NCI-H82 (cell line): ENCODE measurements at places on chromosomes 4 and X.

GRCh38 chrX:150615356-150615755, 46.9 kb downstream of the MTM1 start:
- no peak for DNase-seq

DNA sequence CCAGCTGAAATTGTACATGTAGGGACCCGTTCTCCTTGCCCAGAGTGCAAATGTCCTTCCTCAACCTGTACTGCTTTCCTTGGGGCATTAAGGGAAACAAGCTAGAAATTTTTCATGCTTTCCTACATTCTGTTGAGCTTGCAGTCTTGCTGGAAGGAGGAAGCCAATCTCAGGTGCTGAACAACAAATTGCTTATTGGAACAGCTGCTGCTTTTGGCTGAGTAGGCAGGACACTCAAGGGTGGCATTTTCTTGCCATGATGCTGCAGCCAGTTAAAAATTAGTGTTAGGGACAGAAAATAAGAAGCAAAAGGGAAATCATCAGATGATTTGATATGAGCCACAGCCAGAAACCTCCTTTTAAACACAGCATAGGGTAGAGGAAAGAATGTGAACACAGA, 223.7 kb downstream of the QDPR start:
- DNase-seq = no peak

DNA sequence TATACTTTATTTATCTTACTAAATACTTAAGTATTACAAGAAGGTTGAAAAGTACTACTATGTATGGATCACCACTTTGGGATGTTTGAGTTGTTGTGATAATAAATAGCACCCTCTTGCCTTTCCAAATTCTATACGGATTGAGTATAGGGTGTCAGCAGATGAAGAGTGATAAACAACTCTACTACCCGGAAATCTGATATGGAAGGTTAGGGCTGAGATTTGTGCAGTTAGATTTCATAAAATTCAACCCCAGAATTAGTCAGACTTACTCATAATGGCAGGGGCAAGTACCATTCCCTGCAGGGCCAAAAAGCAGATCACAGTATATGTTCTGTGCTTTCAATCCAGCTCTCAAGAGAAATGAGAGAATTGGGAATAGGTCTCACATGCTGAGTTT, 1008.9 kb upstream of the PCDH7 start:
- no peak for DNase-seq

DNA sequence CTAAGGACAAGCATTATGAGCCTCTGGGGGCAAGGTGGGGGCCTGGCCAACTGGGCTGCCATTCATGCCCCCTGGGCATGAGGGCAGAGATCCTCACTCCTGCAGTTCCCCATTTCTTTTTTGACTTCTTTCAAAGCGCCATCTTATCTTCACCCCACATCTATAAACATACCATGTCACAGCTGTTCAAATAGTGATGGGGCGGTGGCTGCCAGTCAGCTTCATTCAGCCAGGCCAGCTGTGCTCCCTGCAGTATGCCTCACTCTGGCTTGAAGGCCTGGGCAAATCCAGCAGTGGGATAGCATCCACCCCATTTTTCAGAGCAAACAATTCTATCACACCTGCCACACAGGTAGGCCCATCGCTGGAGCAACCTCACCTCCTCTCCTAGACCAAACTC, 85.5 kb downstream of the NHSL2 start:
- no peak for DNase-seq

- no peak for DNase-seq
Measured at GRCh38 chr4:113117358-113117702, 67.9 kb downstream of the ANK2 start.

- DNase-seq = no peak
Measured at GRCh38 chrX:110294087-110294486, 23.8 kb downstream of the AMMECR1 start.

- DNase-seq = peak; percentile 78
Measured at GRCh38 chrX:19017271-19017670, 33.4 kb upstream of the PHKA2 start.

- DNase-seq = no peak
Measured at GRCh38 chr4:39657465-39657864, 18.8 kb upstream of the SMIM14 start.

DNA sequence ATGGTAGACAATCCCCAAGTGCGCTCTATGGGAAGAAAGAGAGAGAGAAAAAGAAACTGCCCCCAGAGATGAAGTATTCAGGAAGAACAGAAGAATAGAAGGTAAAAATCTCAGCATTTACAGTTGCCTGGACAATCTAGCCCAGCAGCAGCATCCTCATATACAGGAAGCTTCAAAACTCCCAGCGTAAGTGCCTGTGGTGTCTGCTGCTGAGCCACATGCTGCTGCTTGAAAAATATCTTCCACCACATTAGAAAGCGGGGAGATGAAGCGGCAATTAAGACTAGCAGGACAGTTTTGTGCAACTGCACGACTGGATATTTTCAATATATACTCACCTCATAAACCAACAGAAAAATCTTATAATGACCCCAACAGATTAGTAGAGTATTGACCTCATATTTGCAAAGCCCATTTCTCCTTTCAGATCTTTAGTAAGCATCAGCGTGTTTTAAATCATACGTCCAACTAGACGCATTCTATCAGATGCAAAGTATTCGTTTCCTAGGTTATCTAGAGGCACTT, 972.0 kb upstream of the TENM3 start:
- DNase-seq = no peak

DNA sequence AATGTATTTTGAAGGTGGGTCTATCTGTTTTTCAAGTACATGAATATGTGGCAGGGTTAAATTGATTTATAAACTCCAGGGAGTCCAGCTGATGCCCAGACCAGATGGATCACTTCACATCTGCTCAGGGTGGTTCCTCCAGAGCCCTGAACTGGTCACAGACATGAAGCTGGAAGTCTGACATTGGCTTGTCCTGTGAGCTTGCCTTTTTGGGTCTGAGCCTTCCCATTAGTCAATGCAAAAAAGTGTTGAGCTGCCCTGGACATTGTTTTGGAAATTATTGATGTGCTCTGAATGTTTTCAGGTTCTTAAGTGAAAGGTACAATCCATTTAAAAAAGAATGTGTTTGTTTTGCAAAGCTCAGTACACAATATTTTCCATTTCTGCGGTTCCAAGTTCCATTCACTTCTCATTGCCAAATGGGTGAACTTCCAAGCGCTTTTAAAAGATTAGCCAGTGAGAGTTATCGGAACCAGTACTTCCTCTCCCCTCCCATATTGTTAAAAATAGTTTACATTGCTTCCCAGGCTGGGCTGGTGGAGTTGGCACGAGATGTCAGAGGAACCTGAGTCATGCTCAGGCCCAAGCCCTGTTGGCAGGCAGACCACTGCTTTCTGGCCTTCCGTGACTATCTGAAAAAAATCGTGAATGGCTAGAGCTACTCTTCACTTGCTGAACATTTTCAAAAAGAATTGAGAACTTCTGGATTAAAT, 52.1 kb downstream of the PDGFRA start:
- no peak for DNase-seq

DNA sequence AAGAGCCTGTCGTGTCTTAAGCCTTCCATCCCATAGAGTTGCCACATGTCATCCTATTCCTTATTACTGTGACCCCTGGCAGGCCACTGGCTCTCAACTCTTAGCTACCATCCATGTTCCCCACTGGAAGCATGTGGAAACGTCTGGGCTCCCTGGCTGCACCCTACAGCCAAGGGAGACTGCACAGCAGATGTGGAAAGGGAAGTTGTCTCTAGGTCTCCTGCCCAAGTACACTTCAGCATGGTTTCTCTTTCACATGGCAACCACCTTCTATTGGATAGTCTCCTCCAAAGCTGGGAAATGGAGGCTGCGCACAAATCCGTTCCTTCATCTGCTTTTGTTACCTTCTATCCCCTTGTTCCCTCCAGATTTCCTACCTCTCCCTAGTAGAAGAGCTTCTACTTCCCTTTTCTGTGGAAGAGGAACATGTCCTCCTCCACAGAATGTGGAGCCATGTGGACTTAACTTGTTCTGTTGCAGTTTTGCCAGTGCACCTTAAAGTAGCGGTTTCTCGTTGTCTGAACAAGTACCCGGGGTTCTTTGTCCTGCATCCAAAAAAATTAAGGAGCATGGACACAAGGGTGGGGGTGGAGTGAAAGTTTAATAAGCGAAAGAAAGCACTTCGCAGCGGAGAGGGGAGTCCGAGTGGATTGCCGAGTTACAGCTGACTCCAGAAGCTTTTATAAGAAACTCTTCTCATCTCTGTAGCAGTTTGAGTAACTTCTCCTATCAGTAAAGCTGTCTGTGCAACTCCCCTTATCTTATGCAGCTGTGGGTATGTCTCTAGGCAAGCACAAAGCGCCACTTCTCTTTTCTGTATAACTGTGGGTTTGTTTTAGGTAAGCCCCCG, 52.5 kb downstream of the HMGB2 start:
- no peak for DNase-seq

DNA sequence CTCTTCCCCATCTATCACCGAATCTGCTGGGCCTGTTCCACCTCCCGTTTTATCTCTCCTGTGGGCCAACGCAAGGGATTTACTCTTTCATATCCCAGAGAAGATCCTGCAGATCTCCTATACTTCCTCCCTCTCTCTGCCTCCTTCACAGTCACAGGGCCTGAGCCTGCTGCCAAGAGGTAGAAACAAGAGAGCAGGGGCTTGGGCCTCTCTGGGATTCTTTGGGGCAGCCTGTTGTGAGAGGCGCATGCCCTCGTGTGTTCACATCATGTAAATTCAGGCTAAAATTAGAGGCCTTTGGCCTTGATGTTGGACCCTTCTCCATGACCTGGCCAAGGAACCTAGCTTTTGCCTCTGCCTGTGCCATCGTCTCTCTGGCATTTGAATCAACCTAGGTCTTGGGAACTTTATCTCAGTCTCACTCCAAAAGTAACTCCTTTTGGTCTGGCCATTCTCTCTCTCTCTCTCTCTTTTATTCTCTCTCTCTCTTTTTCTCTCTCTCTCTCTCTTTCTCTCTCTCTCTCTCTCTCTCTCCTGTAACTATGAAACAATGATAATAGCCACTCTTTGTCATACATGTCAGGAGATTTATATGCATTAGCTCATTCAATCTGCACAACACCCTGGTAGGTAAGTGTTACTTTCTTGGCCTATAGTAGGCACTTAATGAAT, 20.0 kb upstream of the EFNB1 start:
- peak; percentile 43 for DNase-seq

DNA sequence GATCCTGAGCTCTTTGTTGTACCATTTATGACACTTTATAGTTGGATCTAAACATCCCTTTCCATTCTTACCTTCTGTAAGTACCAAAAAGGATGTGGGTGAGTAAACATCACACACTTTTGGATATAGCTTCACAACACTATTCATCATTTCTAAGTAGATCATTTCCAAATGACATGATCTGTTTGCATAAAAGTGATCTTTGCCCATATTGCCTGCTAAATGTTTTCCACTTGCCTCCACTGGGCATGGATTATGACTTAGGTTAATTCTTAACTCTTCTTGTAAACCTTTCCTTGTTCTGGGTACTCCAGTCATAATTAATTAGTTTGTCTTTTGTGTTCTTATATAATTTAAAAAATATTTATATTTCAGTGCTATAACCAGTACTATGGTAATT, 244.9 kb upstream of the AGA start:
- DNase-seq = no peak

DNA sequence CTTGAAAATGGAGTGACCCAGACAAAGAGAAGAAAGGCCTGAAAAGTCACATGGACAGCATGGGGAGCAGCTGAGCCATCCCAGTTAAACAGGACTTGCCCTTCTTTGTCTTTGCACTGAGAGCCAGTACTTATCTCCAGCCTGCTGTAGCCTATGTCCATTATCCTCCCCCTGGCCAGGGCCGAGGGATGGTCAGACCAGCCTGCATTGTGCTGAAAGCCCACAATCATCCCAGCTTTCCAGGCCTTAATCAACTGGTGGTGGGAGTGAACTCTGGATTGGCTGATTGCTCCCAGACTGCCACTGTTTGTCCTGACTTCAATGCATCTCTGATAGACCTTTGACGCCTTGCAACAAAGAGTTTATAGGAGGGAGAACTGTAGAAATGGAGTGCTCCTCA, 453.1 kb downstream of the EPHA5 start:
- DNase-seq = no peak

- DNase-seq = no peak
Measured at GRCh38 chr4:40466789-40467188, 131.7 kb downstream of the CHRNA9 start.

GRCh38 chrX:63503541-63503940, 152.4 kb upstream of the SPIN4 start:
- DNase-seq = peak; percentile 7

GRCh38 chrX:133414406-133415275, 648 bp downstream of the GPC4 start:
- DNase-seq = peak; percentile 20

DNA sequence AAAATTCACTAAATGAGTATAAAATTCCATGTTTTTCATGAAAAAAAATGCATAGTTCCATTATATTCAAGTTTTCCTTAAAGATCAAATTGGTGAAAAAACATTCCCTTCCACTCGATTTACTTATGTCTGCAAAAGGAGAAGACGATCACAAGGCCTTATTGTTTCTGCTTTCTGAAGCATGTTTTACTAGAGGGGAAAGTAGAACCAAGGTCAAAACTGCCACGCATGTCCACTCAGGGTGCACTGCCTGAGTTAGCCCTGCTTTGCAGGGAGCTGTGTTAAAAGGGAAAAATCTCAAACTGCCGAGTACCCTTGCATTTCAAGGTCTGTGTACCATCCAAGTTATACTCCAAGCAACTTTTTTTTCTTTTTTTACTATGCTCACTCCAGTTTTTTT, 57.2 kb downstream of the TRAPPC11 start:
- no peak for DNase-seq

GRCh38 chr4:174096456-174096855, 187.0 kb downstream of the FBXO8 start:
- no peak for DNase-seq

- DNase-seq = no peak
Measured at GRCh38 chr4:107997794-107998193, 8.1 kb downstream of the HADH start.

DNA sequence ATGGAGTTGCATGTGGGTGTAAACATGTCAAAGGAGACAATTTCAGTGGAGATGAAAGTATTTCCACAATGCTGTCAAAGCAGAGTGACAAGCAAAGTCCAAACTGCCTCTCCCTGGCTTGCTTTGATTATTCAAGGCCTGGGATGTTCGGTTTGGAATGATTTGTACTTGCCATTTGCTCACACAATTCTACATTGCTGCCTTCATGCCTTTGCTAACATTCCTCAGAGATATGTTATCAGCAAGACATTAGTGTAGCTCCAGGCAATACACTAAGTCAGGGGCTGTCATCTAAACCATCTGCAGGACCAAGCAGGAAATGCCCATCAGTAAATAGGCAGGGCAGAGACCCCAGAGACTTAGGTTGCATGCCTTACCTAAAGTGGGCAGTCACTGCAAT, 79.6 kb upstream of the C1QTNF7 start:
- no peak for DNase-seq

DNA sequence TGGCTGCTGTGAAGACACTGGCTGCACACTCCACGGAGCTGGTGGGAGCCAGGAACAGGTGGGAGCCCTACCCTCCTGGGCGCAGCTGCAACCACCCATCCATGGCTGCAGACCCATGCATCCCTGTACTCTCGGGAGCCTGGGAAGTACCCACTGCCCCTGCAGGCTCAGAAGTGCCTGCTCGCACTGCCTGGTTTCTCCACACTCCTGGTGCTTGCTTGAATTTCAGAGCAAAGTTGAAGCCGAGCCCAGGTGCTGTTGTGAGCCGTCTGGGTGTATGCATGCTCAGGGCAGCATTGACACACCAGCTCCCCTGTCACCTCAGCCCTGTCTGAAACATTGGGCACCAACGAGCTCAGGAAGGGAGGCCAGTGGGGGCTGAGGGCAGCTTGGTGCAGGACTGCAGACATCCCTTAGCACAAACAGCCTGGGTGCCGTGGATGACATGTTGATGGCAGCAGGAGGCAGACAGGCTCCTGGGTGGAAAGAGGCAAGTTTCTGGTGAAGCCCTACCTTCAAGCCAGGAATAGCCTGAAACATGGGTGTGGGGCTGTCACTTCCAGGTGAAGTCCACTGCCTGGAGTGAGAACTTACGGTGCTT, 585.9 kb downstream of the PCDH18 start:
- DNase-seq = no peak
